Suppressor macrophage (primary cell): ENCODE measurements at places on chromosomes 7 and 10.

- no peak for DNase-seq
Observed at GRCh38 chr7:96870934-96871333, 134.4 kb upstream of the DLX6 start.

- no peak for DNase-seq
Observed at GRCh38 chr10:102519246-102519825, 15.6 kb downstream of the SUFU start.

GRCh38 chr7:131381069-131381838 lies 53.6 kb downstream of the MKLN1 start:
- DNase-seq = no peak

- DNase-seq = no peak
Observed at GRCh38 chr10:83536426-83536825, 602.9 kb upstream of the GHITM start.

DNA sequence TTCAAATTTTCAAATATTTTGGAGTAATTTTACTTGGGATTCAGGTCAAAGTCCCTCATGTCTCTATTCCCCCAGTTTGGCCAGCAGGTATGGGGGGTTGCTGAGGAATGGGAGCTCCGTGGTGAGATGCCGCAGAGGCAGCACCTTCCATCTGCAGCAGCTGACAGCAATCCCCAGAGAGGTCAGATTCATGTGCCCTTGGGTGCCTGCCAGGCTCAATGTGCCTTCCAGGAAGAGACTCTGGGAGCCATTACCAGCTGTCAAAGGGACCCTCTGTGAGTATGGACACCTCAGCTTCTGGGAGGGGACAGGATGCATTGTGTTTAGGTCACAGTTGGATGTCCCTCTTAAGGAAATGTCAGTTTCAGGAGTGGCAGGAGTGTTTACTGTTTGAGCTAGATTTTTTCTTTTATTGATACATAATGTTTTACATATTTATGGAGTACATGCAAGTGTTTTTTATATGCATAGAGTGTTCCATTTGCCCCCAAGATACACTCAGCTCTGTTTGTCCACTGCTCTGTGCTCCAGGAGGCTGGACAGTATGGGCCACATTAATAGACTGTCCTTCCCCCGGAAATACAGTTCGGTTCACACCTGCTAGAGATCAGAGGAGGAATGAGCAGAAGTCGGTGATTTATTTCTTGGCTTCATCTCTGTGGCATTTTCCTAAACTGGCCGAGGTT lies 75.3 kb upstream of the GRB10 start:
- no peak for DNase-seq

- DNase-seq = no peak
Observed at GRCh38 chr7:50265968-50266634, 38.4 kb upstream of the IKZF1 start.

DNA sequence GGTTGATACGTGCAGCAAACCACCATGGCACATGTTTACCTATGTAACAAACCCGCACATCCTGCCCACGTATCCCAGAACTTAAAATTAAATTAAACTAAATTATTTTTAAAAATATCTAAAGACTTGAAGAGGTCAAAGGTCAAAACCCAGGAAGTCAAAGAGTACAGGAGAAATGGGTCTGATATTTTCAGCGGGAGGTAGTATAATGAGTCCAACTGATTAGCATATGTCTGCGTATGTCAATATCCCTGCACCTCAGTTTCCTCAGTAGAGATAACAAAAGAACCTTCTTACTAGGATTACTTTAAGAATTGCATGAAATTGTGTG lies 133.0 kb downstream of the TMEM26 start:
- DNase-seq = no peak

- DNase-seq = no peak
Observed at GRCh38 chr10:25600651-25601050, 333.4 kb upstream of the MYO3A start.

GRCh38 chr10:85542936-85543730 lies 823.5 kb downstream of the GRID1 start:
- no peak for DNase-seq

DNA sequence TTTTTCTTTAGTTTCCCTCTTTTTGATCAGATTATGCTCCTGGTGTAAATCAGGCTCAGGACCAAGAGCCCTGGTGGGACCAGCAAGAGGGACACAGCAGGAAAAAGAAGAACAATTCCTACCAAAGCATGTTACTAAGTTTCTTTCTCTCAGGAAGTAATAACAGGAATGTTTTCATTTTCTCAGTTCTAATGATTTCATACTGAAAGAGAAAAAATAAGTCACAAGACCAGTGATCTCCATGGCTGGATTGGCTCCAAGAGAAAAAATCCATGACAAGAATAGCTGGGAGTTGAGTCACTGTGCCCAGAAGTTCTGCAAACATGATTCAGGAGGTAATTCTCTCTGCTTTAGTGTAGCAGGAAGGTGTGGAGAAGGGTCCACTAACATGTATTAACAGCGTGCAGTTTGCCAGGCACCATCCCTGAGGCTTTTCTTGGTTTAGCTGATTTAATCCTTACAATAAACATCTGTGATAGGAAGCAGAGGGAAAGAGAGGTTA lies 23.8 kb upstream of the IFIT2 start:
- DNase-seq = peak; percentile 75

- DNase-seq = no peak
Observed at GRCh38 chr7:141731476-141732149, 6.5 kb upstream of the SSBP1 start.

DNA sequence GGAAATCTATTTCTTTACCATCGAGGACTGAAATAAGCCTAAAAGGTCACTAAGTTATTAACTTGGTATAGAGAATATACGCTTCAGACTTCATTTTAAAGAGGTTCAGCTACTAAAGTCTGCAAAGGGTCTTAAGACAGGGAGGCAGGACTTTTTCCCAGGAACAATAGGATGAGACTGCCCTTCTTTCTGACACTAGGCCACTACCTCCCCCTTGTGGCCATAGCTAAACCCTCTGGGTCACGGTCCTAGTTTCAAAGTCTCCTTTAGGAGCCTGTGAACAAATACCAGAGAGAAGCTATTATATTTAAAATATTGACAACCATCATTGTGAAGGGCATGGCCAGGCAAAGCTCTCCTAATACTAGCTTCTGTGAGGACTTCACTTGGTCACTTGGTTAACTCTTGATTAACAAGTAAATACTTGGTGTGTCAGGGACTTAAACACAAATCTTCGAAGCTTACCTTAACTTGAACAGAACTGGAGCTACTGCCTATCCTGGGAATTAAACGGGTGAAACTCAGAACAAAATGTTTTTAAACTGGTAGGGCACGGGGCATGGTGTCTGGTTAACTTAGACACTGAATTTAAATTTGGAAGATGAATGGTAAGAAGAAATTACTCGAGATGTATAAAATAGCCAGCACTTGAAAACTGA lies 75.6 kb downstream of the CCDC6 start:
- DNase-seq = peak; percentile 71

DNA sequence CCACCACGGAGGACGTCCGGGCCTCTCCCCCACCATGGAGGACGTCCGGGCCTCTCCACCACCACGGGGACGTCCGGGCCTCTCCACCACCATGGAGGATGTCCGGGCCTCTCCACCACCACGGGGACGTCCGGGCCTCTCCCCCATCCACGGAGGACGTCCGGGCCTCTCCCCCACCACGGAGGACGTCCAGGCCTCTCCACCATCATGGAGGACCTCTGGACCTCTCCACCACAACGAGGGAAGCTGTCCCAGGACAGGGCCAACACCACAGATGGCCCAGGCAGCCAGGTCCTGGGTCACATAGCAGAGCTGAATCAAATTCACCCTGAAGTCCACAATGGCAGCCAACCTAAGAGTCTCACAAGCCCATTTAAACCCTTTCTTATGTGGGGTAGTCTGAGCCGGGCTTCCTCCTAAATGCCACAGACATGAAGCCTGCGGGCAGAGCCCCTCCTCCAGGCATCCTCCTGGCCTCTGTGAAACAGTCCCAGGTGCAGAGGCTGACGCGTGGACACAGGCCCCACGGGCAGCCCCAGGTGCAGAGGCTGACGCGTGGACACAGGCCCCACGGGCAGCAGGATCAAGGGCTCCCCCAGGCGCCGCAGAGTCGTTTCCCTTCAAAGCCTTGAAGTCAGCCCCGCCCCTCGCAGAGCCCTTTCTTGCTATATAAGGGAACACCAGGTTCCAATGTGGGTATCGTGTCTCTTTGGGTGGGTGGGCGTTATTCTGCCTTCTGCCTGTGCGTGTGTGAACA lies 47.0 kb downstream of the FOXL3 start:
- no peak for DNase-seq

- no peak for DNase-seq
Observed at GRCh38 chr7:130891254-130892094, 157.5 kb upstream of the KLF14 start.

GRCh38 chr7:131370523-131370968 lies 42.9 kb downstream of the MKLN1 start:
- no peak for DNase-seq
